ENCODE measurements at places on chromosomes 5 and 9. TPM values are rescaled to one million over a fixed set of nuclear protein-coding genes. Genes with fewer than 3 reads are reported as not detected.

DNA sequence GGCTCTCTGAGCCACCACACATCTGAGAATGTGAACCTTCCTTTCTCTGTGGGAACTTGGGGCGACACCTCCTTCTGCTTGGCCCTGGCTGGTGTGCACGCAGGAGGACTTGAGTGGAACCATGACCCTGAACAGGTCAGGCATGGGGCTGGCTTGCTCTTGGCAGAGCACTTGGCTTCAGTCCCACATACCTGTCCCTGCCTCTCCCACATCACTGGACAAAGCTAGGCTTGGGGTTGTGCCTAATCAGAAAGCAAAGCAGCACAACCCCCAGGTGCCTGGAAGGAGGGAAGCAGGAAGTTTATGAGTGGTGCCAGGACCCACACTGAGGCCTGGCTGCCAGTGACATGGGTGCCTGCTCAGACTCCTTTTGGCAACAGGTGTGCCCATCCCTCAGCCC lies 13.2 kb downstream of the GADD45G start:
- DNase-seq, result no peak

DNA sequence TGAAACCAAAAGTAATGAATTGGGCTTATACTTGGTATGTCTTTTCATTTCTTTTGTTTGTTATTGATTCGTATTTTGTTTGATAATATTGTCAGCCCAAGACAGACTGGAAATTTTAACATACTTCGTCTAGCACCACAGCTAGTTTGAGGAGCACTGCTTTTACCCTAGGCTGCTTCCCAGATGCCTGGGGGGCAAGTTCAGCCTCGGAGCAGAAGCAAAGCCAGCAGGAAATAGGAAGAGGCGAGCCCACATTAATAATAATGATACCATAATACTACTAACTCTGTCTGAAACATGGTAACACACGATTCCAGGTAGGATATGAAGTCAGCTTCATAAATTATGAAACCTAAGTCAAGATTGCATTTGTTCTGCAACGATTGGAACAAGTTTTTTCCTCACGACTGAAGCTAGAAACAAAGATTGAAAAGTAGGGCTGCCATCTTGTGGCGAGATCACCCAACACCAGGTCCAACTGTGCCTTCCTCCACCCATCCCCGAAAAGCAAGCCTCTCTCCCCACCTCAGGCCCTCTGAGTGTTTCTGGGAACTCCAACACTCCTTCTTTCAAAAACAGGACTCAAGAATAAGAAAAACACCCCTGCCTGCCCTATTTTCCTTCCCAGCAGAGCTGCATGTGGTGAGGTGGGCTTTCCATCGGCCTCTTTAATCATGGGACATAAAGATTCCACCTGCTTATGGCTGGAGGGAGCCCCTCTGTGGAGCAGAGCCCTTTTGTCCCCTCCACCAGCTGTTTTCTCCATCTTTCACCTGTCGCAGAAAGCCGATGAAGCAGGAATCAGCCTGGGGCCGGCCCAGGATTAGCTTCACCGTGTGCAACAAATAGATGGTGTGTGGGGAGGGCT lies 236.4 kb downstream of the CAAP1 start:
- peak; percentile 27 for DNase-seq

- no peak for DNase-seq
These were observed 54.0 kb downstream of the SCAI start for GRCh38 chr9:125089331-125089730.

GRCh38 chr5:125277494-125278154 lies 531.2 kb upstream of the ZNF608 start:
- DNase-seq, result peak; percentile 90

- no peak for DNase-seq
These were observed 37.0 kb upstream of the SYNPO start for GRCh38 chr5:150603491-150603890.

DNA sequence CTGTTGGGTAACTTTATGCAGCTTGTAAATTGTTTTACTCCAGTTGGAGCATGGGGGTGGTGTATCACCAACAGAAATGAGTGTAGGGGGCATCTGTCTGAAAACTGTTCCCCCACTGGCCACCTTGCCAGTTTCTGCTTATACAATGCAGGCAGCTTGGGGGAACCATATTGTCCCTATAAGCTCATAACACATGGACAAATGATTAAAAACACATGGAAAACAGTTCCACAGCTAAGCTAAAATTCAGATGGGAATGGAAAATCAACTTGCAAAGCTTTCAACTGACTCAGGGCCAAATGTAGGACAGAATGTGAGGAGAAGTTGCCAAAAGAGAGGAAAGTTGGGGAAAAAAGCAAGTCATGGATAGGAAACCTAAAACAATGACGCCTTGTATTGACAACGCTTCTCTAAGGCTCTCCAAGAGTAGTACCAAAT lies 7.9 kb upstream of the CER1 start:
- no peak for DNase-seq

DNA sequence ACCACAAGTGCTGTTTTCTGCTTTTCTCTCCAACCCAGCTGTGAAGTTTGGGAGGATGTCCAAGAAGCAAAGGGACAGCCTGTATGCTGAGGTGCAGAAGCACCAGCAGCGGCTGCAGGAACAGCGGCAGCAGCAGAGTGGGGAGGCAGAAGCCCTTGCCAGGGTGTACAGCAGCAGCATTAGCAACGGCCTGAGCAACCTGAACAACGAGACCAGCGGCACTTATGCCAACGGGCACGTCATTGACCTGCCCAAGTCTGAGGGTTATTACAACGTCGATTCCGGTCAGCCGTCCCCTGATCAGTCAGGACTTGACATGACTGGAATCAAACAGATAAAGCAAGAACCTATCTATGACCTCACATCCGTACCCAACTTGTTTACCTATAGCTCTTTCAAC lies 145.2 kb downstream of the RORB start:
- no peak for DNase-seq

DNA sequence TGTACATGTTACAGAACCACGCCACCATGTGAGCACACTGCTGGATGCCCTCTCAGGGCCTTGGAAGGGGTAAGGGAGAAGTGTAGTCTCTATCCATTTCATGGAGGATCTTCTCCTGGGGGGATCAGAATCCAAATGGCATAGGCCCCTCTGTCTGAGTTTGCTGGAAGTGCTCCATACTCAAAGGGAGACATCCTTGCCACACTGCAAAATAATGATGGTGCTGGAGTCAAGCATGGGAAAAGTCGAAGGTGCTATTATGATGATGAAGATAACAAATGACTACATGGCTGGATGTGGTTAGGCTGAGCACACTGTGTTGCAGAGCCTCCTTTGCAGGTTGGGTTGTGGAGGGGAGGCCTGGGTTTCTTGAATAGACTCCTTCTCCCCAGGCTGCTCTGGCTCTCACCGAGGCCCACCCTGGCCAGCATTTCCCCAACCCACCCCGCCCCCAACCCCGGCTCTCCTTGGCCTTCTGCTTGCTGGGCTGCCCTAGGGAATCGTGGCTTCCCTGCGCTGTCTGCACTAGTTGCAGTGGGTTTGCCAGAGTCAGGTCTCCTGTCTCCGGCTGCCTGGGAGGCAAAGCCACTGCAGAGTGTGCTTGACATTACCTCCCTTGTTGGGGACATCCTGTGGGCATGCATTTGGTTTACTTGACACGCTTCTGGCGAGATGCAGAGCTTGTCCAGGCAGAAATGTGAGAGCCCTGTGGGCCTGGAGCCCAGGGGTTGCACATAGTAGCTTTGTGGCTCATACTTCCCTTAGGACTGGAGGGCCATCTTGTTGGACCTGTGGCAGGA lies 3.0 kb downstream of the MVB12B start:
- DNase-seq, result no peak

GRCh38 chr5:107553117-107553555 lies 117.6 kb downstream of the EFNA5 start:
- peak; percentile 92 for DNase-seq

DNA sequence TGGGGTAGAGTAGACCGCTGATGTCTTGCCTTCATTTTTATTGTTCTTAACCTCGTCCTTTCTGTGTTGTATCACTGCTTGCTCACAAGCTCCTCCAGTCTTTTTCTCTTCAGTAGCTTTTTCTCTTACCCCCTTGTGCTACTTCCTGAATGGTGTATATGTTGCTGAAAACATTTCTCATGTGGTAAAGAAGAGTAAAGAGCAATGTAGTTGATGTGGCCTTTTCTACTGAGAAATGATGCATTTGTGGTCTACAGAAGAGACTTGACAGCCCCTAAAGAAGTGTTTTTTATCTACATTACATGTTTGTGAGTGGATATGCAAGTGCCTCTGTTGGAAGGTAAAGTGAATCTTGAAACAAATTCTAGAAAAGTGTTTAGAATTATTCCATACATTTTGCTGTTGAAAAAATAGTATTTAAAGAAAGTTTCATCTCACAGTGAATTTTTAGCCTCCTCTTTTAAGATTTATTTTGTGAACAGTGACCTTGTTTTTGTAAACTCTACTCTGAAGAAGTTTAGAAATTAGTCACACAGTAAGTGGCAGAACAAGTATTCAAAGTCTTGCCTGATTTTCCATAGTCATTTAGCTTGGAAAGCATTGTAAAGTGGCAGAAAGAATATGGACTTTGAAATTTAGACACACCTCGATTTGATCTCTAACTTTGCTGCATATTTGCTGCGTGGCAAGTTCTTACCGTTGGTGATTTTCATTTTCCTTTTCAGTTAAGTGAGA lies 17.4 kb downstream of the CDC42SE2 start:
- no peak for DNase-seq

DNA sequence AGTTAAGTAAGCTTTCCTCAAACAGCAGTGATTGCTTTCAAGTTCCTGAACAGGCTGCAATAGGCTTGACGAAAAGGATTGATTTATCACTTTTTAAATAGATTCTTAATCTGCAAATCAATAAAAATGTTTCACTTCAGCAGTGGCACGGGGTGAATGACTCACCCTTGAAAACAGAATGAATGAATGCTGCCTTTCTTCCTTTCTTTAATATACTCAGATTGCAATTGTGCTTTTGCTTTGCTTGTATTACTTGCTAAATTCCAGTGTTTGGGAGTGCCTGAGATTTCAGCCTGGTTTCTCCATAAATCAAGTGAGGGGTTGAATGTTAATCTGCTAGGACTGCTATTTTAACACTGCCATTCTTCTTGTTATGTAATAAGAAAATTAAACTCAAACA lies 1293.8 kb downstream of the PTPRD start:
- no peak for DNase-seq

GRCh38 chr9:8696516-8696915 lies 896.9 kb upstream of the DMAC1 start:
- DNase-seq, result no peak

DNA sequence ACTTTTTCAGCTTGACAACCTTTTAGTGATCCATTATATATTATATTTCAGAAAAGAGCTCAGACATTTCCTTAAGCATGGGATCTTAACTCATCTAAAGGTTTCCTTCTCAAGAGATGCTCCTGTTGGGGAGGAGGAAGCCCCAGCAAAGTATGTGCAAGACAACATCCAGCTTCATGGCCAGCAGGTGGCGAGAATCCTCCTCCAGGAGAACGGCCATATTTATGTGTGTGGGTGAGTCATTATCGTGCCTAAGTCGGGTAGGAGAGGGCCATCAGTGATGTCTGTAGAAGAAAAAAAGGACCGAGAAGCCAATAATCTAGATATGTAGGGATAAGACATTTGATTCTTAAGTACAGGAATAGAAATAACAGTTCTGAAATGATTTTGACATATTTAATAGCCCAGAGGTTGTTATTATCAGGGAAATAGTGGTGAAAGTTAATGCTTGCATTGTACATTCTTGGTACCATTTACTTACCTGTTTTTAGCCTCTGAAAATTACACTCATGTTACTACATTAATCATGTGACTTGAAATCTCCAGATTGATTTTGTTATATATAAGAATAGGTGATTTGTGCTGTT lies 28.2 kb downstream of the MTRR start:
- peak; percentile 67 for DNase-seq

GRCh38 chr5:106205916-106206571 lies 1464.7 kb downstream of the EFNA5 start:
- no peak for DNase-seq

GRCh38 chr9:90893706-90894105 lies 92.1 kb downstream of the SYK start:
- no peak for DNase-seq

DNA sequence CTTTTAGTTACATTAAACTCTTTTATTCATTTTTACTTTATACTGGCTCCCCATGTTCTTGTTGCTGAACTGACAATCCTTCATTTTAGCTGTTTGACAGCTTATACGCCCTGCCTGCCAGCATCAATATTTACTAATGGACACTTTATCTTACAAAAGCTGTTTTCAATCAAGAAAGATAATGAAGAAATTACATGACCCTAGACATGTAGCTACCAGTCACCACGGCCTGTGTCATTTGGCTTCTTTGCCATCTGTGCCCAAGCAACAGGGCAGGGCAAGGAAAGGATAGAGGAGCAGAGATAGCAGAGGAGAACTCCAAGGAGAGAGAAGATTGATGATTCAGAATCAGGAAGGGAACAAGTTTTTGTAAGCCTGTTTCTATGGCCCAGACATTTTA lies 647.3 kb downstream of the BRINP1 start:
- DNase-seq, result no peak

- no peak for DNase-seq
These were observed 104.0 kb upstream of the LMX1B start for GRCh38 chr9:126509718-126510117.

- DNase-seq, result no peak
These were observed 60.2 kb upstream of the PCSK5 start for GRCh38 chr9:75830303-75830702.

GRCh38 chr5:75275147-75275546 lies 38.5 kb upstream of the ANKRD31 start:
- DNase-seq, result no peak

- peak; percentile 93 for DNase-seq
These were observed 159.2 kb upstream of the GNA14 start for GRCh38 chr9:77807281-77807683.

- peak; percentile 67 for DNase-seq
These were observed 26.9 kb upstream of the PLIN2 start for GRCh38 chr9:19154135-19154612.

DNA sequence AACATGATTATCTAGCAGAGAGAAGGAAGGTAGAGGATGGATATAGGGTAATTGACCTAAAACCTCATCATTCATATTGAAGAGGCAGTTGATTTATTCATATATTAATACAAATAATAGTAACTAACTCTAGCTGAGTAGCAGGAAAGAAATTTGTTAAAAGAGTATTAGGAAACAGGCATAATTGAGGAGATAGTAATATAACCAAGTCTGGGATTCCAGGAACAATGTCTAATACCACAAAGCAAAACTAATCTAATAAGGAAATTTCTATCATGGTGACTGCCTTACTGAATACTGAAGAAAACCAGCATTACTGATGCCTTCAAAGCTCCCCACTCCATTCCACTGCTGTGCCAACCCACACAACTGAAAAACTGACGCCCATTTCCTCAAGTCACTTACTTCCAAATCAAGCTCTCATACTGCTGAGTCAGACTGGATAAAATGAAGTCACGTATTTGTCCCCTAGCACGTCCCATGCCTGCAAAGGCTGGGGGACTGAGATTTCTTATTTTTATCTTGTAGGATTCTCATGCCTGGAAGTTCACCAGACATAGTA lies 153.9 kb downstream of the SMC2 start:
- no peak for DNase-seq

GRCh38 chr5:156826150-156826549 lies 23.9 kb upstream of the PPP1R2B start:
- DNase-seq, result no peak

NTRK2 gene
- not detected for total RNA-seq

CNTNAP3 gene
- 0.71 TPM for total RNA-seq

PCDHB15 gene
- 3.8 TPM for total RNA-seq

C5orf15 gene
- 60.3 TPM for total RNA-seq

FAM221B gene
- not detected for total RNA-seq

POLE3 gene
- total RNA-seq, result 90.6 TPM

TCERG1 gene
- 50.0 TPM for total RNA-seq

ABO gene
- total RNA-seq, result not detected

DAB2IP gene
- 4.4 TPM for total RNA-seq

DNM1 gene
- total RNA-seq, result 0.17 TPM

STOM gene
- 88.7 TPM for total RNA-seq

GRIN3A gene
- not detected for total RNA-seq

RAB24 gene
- total RNA-seq, result 32.4 TPM

SMIM33 gene
- not detected for total RNA-seq

Measured in LHCN-M2 (cell line).